Activated CD4-positive, alpha-beta T cell treated with anti-CD3 and anti-CD28 coated beads, Interleukin-2, amount 10 ng/mL, durations not matched to agents 7 days and 5 days (primary cell): ENCODE measurements at places on chromosomes 11 and 22.

DNA sequence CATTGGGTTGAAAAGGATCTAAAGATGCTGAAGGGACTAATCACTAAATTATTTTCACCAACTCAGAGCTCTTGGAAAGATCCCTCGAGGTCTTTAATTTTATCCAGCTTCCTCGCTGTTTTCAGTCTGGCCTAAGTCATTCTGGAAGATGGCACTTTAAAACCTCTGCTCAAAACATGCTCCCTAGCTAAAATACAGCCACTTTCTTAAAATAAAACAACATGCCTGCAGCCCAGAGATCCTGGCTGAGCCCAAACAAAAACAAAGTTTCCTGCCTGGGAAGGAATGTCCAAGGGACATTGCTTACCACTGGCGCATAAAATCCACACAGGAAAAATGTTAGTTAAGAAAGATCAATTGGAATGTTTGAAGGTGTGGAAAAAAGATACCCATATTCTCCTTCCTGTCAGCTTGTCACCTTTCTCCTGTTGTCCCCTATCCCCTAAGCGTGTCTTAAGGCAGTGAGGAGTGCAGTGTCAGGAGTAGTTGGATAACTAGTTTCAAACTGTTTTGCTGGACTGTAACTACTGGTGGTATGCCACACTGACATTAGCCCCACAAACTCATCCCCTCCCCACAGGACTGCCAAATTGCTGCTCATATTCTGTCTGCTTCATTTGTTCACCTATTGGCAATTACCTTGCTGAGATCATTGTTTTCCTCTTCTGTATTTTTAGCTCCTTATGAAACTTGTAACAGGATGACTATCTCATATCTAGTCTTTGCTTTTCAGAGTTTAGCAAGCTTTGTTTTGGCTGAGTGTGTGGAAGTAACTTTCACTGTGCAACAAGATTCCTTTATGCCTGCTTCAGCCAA, 108.3 kb upstream of the SESN3 start:
- no peak for DNase-seq

DNA sequence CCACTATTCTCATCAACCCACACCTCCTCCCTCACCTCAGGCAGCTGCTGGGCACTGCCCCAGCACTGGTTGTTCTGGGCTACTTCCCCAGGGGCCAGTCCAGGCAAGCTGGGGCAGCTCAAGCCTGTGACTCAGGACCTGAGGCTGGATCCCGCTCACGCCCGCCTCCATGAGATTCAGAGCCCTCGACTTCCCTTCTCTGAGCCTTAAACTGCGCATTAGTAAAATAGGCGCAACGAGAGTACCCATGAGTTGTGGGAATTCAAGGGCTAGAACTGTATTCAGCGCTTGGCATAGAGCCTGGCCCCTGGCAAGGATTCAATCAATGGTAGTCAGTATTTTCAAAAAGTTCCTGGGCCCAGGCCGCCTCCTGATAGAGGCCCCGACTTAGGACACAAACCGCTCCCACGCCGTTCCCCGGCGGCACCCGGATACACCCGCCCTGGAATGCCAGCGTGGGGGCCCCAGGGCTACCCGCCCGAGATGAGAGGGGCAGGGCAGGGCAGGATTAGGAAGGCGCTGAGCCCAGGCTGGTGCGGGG, 723 bp upstream of the CD82 start:
- no peak for DNase-seq

DNA sequence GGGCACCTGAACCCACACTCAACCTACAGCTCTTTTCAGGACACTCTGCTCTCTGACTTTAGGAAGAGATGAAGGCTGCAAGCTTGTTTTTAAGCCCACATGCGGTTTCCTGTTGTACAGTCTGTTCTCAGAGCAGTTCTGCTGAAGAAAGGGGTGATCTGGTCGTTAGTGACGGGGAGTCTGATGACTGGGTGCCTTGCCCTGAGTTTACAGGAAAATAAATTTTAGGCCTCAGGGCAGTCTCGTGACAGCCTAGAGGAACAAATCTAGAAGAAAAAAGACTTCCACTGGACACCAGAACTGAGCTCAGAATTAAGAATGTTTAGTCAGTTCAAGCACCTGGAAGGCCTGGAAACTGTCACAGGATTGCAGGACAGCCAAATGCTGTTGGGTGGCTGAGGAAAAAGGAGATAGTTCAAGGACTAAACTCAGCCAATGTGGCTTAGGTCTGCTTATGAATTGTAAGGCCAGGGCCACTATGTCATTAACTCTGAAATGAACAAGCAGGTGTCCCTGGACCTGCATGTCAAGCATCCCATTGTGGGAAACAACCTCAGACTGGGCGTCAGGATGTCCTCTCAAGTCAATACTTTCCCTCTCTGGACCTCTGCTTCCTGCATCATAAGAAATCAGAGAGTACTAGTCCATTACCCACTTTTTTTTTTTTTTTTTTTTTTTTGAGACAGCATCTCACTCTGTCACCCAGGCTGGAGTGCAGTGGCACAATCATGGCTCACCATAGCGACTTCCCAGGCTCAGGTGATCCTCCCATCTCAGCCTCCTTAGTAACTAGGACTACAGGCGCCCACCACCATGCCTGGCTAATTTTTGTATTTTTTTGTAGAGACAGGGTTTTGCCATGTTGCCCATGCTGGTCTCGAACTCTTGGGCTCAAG, 5.7 kb downstream of the PIK3IP1 start:
- peak; percentile 79 for DNase-seq

- no peak for DNase-seq
These were observed 623.4 kb upstream of the LUZP2 start for GRCh38 chr11:23873406-23873805.

DNA sequence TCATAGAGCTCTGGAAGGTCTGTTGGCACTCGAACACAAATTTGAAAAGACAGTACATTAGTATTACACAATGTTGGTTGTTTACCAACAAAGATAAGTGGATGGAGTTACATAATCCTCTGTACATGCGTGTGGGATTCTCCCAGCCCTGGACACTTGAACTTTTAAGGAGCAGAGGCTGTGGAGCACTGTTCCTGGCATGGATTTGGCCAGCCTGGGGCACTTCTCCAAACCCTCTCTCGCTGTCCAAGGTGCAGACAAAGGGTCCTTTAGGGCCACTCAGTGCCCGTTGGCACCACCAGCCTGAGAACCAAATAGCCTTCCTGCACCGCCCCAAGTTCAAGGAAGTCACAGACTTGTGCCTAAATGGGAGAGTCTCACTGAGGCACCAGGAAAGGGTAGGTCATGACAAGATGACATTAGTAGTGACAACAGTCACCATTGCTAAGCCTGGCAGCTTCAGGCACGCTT, 1.6 kb upstream of the ANO1 start:
- no peak for DNase-seq

GRCh38 chr11:45243967-45244366, 42.2 kb downstream of the SYT13 start:
- no peak for DNase-seq

- DNase-seq: no peak
These were observed 38.1 kb downstream of the CAPN1 start for GRCh38 chr11:65219930-65220213.

DNA sequence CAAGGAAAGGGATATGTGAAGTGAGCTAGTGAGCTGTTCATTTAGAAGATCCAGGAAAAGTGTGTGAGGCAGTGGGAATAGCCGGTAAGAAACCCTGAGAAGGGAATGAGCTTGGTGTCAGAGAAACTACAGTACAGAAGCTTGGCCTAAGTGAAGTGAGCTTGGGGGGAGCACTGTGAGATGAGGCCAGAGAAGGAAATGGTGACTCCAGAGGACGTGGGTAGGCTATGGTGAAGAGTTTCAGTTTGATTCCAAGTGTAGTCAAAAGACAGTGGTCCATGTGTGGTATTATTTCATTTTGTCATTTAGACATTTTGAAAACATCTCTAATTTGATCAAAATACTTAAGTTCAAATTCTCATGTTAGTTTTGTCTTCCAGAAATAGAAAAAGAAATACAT, 77.2 kb downstream of the GRK3 start:
- DNase-seq: no peak

DNA sequence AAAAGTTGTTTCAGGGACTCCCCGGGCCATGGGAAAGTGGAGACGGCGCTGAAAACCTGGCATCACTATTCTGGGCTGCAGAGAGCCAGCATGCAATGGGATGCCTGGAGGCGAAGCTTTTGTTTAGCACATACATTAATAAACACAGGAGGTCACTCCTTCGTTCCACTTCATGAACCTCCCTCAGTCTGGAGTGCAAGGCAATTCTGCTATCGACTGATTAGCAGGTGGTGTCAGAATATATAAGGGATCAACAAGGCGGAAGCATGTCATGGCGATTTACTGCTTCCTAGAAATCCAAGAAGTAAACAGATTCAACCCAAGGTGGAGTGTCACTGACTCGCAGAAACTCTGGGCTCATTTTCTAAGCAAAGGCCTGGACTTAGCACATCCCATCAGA, 45.4 kb upstream of the MN1 start:
- no peak for DNase-seq

DNA sequence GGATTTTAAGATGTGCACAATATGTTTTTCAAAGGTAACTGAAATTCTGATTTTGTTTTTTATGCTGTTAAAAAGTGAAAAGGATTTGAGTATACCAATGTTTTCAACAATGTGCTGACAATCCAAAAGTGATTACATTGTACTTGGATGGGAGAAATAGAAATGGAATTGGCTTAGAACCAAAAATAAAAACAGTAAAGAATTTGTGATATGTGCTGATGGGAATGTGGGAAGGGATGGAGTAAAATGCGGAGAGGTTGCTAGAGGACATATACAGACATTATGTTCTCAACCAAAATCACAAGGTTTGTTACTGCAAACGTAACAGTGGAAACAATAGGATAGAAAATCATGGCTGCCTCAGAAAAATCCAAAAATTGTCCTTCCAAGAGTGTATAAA, 279.3 kb upstream of the TENM4 start:
- DNase-seq: no peak

GRCh38 chr11:117979481-117980211, 6.5 kb upstream of the IL10RA start:
- DNase-seq: no peak

- no peak for DNase-seq
These were observed 2.1 kb upstream of the DGKZ start for GRCh38 chr11:46345131-46345597.

DNA sequence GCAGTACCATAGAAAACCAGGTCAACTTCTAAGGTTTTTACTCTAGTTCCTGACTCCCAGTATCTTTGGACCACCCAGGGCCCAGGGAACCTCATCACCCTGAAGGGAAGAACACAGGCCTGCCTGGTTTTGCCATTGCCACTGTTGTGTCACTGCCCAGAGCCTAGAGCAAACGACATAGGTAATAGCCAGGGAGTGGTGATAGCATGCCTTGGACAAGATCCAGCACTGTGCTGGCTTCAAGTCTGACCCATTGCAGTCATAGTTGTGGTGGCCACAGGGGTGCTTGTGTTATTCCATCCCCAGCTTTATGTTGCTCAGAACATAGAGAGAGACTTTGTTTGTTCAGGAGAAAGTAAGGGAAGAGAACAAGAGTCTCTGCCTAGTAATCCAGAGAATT, 2310.2 kb downstream of the LRRC4C start:
- DNase-seq: no peak

- no peak for DNase-seq
These were observed 1091.9 kb upstream of the RAG2 start for GRCh38 chr11:37689951-37690350.

DNA sequence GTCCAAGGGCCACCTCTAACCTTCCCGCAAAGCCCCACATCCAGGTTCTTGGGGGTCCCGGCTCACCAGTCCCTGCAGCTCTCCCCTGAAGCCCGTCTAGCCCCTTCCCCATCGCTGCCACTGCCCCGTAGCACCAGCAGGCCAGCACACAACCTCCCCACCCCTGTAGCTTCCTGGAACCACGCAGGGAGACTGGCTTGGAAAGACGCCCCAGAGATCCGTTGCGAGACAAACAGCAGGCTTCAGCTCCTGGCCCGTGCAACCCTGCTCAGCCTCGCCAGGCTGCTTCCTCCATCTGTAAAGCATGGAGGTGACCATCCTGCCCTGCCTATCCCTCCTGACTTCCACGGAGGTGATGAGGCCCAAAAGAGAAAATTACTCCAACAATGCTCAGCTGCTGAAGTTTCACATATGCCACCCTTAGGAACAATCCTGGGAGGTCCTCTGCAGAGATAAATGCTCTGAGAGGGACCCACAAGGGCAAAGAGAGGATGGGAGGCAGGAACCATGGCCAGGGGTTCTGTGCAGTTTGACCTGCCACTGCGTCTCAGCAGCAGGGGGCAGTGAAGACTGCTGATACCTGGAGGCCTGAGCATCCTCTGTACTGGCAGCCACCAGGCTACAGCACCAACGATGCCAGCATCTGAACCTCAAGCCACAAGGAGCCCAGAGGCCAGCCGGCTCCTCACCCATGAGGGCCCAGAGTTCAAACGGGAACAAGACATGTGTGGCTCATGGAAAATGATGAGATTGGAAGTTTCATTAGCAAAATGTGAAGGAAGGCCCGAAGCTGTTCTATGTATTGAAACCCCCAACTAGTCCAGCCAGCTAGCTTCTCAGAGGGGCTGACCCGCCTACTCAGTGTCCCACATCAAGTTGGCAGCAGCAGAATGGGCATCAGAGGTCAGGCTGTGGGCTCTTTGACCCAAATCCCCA, 16.1 kb downstream of the DGCR2 start:
- DNase-seq: peak; percentile 67
